Activated T-cell treated with anti-CD3 and anti-CD28 coated beads, Interleukin-2, amount 50 U/mL, for 24 hours (primary cell): ENCODE measurements at places on chromosomes 6 and 20.

DNA sequence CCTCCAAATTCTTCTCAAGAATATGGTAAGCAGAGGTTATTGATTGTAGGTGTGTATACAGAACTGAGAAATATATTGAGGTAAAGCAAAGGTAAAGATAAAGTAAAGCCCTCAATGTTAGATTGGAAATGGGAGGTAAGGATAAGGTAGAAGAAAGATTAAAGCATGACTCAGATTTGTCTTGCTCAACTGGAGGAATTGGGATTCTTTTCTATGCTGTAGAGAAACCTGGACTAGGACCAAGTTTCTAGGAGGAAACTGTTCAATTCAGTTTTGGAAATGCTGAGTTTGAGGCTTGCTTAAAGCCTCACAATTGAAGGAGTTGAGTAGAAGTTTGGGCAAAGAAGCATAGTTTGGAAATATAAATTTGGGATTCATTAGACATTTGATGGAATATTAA lies 634.0 kb upstream of the PTCHD4 start:
- no peak for DNase-seq

DNA sequence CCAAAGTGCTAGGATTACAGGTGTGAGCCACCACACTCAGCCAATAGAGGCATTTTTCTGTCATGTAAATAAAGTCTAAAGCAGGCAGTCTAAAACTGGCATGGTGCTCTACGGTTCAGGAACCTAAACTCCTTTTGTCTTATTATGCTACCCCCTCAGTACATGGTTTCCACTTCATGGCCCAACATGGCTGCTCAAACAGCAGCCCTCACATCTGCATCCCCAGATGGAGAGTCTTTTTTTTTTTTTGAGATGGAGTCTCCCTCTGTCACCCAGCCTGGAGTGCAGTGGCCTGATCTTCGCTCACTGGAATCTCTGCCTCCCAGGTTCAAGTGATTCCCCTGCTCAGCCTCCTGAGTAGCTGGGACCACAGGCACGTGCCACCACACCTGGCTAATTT lies 38.3 kb downstream of the SLC52A3 start:
- no peak for DNase-seq

DNA sequence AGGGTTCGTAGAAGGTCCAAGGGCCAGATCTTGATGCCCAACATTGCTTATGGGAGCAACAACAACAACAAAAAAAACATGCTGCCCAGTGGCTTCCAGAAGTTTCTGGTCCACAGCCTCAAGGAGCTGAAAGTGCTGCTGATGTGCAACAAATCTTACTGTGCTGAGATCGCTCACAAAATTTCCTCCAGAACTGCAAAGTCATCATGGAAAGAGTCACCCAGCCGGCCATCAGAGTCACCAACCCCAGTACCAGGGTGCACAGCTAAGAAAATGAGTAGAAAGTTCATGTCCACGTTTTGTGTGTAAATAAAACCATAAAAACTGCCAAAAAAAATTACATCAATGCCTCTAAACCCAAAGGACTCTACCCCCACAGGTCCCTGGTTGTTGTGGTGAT lies 3.8 kb downstream of the HLA-DPB1 start:
- DNase-seq: no peak

DNA sequence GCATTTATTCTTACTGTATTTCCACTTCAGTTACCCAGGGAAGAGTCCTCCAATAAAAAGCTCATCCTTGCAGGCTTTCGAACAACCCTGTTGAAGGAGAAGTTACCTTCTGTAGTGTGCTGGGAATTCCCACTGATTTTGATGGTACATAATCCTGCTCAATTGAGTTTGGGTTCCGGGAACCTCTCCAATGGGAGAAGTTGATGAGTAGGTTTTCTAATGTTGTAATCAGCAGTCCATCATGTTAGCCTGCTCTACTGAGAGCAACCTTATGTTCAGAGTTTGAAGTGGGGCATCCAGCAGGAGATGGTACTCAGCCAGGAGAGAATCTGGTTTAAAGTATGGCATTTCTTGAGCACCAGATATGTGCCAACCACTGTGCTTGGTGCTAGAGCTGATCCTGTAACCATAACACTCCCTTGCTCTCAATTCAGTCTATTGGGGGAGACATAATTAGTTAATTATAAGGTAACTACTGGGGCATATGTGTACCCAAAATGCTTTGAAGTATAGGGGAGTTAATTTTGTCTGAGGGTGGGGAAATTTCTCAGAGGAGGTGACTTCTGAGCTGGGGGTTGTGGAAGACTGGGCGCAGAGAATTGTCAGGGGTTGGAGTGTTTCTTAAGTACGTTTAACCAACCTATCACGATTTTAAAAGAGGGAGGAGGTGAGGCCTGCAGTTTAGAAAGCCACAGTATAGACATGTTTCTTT lies 2.1 kb downstream of the TOP1 start:
- DNase-seq: no peak

- DNase-seq: no peak
Measured at GRCh38 chr20:61812121-61812844, 253.4 kb downstream of the TAF4 start.

- no peak for DNase-seq
Measured at GRCh38 chr20:32139947-32140346, 30.4 kb downstream of the TM9SF4 start.

DNA sequence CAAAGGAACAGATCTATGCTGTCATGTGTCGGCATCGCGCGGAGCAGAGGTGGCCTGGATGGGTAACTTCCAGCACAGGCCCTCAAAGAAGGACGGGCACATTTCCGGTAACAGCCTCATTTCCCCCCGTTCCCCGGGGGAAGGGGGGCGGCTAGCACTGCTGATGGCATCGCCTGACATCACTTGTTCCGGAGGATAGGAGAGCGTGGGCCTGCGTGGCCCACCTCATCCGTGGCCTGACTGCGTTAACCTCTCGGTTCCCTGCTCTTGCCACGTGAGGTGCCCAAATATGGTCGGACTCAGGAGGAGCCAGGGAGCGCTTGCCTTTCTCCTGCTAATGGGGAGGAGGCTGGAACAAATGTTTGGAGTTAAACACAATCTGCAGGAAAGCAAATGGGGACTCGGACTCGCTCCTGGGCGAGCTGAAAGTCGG lies at the start of gene AKAP12:
Gene AKAP12 (plus strand): TSS at position 365 of the 433 bp plus-strand sequence. CDS start 596 bp downstream, outside the sequence.
- DNase-seq: no peak

DNA sequence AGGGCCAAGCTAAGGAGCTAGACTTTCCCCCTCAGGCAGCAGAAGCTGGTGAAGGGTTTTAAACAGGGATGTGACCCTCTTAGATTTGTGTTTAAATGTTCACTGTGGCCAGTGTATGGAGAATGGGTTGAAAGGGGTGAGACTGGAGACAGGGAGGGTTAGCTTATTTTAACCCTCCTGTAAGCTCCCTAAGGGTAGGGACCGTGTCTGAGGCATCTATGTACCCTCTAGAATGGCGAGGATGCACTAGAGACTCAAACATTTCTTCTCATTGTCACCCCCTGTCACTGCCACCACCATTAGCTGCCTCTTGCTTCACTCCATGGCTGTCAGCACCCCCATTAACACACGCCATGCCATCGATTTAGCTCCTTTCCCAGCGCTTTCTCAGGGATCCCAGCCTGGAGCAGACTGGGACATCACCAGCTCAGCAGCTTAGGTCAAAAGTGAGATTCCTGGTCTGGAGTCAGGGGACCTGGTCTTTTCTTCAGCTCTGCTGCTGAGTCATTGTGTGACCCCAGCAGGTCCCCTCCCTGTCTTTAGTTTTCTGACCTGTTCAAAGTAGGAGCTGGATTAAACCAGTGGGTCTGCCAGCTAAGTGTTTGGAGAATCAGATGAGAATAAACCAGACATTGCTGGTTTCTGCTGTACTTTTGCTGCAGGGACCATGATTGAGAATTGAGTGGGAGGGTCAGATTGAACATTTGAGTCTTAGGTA lies 1.1 kb upstream of the SLC22A7 start:
- no peak for DNase-seq

- no peak for DNase-seq
Measured at GRCh38 chr6:89555806-89556205, 82.7 kb downstream of the LYRM2 start.

- DNase-seq: no peak
Measured at GRCh38 chr6:36656441-36656840, 22.1 kb upstream of the CDKN1A start.

- no peak for DNase-seq
Measured at GRCh38 chr20:20386192-20386591, 18.3 kb downstream of the INSM1 start.

DNA sequence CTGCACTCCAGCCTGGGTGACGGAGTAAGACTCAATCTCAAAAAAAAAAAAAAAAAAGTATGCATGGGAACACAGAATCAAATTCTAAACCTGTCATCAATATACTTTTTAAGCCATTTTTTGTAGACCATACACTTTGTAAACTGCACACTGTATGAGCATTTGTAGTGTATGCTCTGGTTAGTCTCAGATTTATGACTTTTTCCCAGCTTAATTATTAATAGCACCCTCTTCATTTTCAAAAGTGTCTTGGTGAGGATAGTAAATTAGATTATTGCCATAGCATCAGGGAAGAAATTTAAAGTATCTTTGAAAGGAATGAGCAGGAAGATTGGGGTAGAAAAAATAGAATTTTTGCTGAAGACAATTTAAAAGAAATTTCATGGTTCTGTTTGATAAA lies 330.8 kb upstream of the RSPO3 start:
- DNase-seq: no peak
